Tibial nerve (tissue), 4 donors: ENCODE measurements at places on chromosomes 4 and X. TPM values are rescaled to one million over a fixed set of nuclear protein-coding genes. Genes with fewer than 3 reads are reported as not detected.

Gene GABRE
- total RNA-seq: 14.5 TPM

Gene TCEAL7
- total RNA-seq: 8.1 TPM

DNA sequence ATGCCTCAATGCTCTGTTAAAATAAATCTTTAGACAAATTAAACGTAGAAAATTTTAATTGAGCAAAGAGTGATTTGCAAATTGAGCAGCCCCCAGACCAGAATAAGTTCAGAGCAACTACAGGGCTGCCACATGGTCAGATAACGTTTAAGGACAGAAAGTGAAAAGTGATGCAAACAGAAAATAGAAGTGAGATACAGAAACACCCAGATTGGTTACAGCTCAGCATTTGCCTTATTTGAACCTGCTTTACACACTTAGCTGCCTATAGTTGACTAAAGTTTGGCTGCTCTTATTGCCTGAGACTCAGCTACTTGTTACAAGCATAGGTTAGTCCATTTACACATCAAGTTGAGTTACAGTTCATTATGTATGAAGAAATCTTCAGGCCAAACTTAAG lies 1800.8 kb upstream of the PCDH10 start:
- H3K27ac ChIP-seq: no peak overlapping the region
- DNase-seq: no peak
- H3K4me3 ChIP-seq: no peak overlapping the region
- no peaks in the 10 kb centered on the region for H3K36me3 ChIP-seq
- H3K27me3 ChIP-seq: no peaks in the 10 kb centered on the region

GRCh38 chr4:108793415-108793814 lies 30.6 kb upstream of the ETNPPL start:
- H3K4me1 ChIP-seq: peaks cover 15% of the 10 kb centered on the region
- H3K27me3 ChIP-seq: no peaks in the 10 kb centered on the region
- no peak for DNase-seq
- H3K4me3 ChIP-seq: no peak overlapping the region

DNA sequence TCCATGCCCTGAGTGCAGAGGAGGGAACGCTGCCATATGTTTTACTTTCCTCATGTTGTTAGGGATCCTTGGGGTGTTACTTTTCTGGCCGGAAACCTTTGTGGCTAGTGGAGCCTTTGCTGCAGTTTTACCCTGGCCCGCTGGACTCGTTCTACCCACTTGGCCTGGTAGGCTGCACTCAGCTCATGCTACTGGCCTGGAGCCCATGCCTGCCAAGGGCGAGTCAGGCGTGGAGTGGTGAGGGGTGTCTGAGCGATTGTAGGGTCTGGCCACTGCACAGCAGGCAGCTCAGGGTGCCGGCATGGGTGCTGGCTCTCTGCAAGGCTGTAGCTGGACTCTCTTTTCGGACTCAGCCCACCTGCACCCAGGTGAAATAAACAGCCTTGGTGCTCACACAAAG lies 41.4 kb upstream of the IL9R start:
- no peak overlapping the region for H3K4me3 ChIP-seq
- H3K27me3 ChIP-seq: no peaks in the 10 kb centered on the region
- no peak overlapping the region for H3K27ac ChIP-seq
- DNase-seq: no peak

- no peaks in the 10 kb centered on the region for H3K36me3 ChIP-seq
- DNase-seq: no peak
- no peak overlapping the region for H3K4me3 ChIP-seq
- H3K27me3 ChIP-seq: no peaks in the 10 kb centered on the region
- H3K4me1 ChIP-seq: no peaks in the 10 kb centered on the region
These were observed 356.0 kb downstream of the ADAM29 start for GRCh38 chr4:175273995-175274753.

- H3K36me3 ChIP-seq: no peaks in the 10 kb centered on the region
- DNase-seq: no peak
- peaks cover 13% of the 10 kb centered on the region for H3K4me1 ChIP-seq
- H3K4me3 ChIP-seq: no peak overlapping the region
- H3K27ac ChIP-seq: no peak overlapping the region
- H3K27me3 ChIP-seq: no peaks in the 10 kb centered on the region
These were observed 126.0 kb downstream of the PPP3CA start for GRCh38 chr4:101221294-101221693.

GRCh38 chr4:6331018-6331417 lies 61.4 kb downstream of the WFS1 start:
- no peak for DNase-seq
- no peaks in the 10 kb centered on the region for H3K4me1 ChIP-seq
- no peak overlapping the region for H3K27ac ChIP-seq
- peaks cover 23% of the 10 kb centered on the region for H3K27me3 ChIP-seq

GRCh38 chrX:121036951-121037350 lies 10.5 kb upstream of the GLUD2 start:
- H3K4me3 ChIP-seq: no peak overlapping the region
- H3K36me3 ChIP-seq: no peaks in the 10 kb centered on the region
- no peaks in the 10 kb centered on the region for H3K27me3 ChIP-seq
- H3K4me1 ChIP-seq: no peaks in the 10 kb centered on the region

DNA sequence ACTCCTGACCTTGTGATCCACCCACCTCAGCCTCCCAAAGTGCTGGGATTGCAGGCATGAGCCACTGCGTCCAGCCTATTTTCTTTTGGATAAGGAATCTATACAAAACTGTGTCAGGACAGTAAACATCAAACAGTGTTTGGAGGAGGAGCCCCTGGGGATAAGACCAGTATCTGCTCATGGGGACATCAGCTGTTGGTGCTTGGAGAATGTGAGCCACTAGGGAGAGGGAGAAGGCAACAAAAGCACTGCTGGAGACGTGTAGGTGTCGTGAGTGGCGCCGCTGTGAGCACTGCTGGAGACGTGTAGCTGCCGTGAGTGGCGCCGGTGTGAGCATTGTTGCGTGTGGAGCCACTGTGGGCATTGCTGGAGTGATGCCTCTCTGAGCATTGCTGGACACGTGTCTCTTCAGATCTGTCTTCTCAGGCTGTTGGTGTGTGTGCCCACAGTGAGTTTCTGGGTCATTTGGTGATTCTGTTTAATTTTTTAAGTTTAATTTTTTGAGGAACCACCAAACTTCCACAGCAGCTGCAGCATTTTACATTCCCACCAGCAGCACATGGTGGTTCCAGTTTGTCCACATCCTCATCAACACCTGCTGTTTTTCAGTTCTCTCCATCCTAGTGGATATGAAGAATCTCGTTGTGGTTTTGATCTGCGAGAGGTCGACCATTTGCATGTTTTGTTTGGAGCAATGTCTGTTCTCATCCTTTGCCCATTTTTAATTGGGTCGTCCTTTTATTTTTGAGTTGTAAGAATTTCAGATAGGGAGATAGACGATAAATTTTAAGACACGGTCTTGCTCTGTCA lies 19.0 kb downstream of the DGKQ start:
- H3K36me3 ChIP-seq: no peaks in the 10 kb centered on the region
- H3K27me3 ChIP-seq: no peaks in the 10 kb centered on the region
- no peak for DNase-seq
- H3K27ac ChIP-seq: no peak overlapping the region
- H3K4me3 ChIP-seq: no peak overlapping the region

DNA sequence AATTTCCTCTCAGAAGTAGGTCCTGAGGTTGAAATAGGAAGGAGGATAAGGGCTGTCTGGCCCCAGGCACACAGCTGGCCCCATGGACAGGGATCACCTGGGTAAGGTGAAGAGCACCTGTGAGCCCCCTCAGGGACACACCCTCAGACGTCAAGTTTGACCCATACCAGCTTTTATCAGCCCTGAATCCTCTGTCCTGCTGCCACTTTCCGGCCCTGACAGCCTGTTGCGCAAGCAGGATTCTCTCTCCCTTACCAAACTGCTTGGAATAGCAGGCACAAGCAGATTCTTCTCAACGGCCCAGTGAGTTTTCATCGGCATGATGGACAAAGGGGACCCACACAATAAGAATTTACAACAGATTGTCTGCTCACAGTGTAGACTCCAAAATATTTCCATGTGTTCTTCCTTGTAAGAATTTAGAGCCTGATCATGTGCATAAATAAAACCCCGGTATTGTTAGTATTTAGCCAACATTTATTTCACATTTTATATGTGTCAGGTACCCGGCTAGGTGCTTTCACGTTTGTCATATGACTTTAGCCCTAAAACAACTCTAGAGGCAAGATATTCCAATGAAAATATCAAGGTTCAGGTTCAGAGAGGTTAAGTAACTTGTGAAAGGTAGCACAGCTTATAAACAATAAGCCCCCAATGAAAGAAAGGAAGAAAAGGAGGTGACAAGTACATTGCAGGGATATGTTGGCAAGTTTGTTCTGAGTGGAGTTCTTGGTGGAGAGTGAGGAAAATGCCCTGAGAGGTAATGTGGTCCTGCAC lies 107.2 kb upstream of the KIT start:
- no peak overlapping the region for H3K4me3 ChIP-seq
- H3K4me1 ChIP-seq: no peaks in the 10 kb centered on the region
- H3K27me3 ChIP-seq: no peaks in the 10 kb centered on the region
